ENCODE measurements at places on chromosomes 12 and 14. TPM values are rescaled to one million over a fixed set of nuclear protein-coding genes. Genes with fewer than 3 reads are reported as not detected.

PTCSC3 gene
- not detected for total RNA-seq

GPR84 gene
- total RNA-seq, result 2.3 TPM

FOXN4 gene
- not detected for total RNA-seq

EID3 gene
- 10.6 TPM for total RNA-seq

LRRIQ1 gene
- not detected for total RNA-seq

CISTR gene
- total RNA-seq, result not detected

SERPINA1 gene
- 0.12 TPM for total RNA-seq

NEUROD4 gene
- total RNA-seq, result 0.05 TPM

GRCh38 chr14:77498120-77498979, at the start of gene ISM2:
Gene ISM2, minus strand, starts transcription at chr14:77498816. Its CDS starts 23 bp downstream, at chr14:77498793.
- DNase-seq, result peak; percentile 40

DNA sequence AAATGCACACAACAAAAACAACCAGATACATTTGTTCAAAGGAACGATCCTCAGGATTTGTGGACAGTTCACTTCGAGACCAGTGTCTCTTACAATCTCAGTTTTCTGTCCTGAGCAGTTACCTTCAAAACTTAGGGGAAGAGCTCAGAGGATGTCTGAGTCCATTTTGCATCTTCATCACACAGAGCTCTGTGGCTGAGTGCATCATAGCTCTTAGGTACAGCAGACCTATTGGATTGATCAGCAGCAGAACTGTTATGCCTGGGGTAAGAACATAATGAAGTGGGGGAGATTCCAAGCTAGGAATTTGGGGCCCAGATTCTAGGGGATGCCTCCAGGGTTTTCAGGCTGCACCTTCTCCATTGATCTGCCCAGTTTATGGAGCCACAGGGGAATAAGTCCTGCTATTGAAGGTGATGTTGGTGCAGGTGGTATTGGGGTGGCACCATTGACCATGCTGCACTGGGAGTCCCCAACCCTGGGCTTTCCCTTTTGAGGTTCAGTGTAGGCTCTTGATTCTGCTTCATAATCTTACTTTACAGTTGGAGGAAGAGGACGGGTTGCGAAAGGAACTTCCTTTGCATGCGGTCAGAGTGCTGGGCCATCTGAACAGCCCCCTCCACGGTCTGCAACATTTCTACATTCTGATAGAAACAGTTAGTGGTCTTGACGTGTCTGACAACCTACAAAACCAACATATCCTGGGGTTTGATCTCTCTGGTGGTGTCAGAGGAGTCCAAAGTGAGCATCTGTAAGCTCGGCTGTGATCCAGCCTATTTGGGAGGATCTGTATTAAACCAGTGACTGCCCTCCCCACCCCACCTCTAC, 112.8 kb downstream of the CHST11 start:
- peak; percentile 58 for DNase-seq

DNA sequence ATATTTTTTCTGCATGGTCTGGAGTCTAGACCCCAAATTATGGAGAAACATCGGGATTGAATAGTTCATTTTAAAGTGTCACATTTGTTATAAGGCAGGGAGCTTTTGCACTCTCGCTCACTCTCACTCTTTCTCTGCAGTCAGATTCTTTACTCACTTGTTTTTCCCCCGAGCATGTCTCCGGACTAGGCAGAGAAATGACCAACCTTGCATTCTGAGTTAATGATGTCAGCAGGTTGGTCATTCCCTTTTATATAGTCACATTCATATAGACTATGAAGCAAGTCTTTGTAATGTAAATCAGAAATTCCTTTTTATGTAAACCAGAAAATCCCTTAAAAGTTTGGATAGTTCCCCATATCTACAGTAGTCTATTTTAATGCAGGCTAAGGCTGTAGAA, 4.1 kb downstream of the C12orf75 start:
- no peak for DNase-seq

DNA sequence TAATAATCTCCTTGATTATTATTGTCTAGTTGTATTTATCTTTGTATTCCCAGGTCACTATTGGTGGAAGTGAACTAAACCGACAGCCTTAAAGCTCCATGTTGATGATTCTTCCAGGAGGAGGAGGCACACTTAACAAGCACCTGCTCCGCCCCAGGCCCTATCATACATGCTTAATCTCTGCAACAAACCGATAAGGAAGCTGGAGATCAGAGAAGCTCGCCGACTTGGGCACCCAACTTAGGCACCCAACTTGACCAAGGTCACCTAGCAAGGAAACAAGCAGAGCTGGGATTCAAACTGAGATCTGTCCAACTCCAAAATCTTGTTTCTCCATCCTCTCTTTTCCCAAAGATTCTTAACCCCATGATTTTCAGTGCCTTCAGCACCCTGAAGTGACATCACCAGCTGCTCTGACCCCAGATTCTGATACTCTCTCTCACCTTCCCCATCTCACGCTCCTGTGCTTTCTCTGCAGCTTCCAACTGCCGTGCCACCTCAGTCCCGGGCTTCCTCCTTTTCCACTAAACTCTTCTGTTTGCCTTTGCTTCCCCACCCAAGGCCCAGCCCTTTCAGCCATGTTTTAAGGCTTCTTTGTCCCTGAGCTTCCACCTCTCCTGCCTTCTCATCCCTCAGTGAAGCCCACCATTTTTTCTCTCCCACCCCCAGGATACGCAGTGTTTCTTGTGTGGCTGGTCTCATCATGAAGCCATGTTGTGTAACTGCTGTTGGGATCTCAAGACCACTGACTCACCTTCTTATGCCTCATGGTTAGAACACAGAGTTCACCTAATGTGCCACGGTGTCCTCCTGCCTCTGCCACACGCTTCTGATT, 6.6 kb upstream of the KRT18 start:
- no peak for DNase-seq

GRCh38 chr12:38138225-38139221, 178.1 kb upstream of the ALG10B start:
- DNase-seq, result peak; percentile 30

DNA sequence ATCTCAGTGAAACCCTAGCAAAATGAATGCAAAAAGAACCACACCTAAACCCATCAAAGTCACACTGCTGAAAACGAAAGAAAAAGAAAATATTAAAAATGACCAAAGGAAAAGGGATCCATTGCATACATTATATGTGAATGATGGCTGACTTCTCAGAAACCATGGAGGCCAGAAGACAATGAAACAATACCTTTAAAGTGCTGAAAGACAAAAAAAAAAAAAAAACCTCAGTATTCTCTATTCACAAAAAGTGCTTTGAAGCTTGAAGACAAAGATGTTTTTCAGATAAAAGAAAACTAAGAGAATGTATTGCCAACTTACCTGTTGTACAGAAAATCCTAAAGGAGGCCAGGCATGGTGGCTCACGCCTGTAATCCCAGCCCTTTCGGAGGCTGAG, 4.5 kb upstream of the EVL start:
- no peak for DNase-seq

- no peak for DNase-seq
Observed at GRCh38 chr12:76144245-76144549, 59.7 kb upstream of the NAP1L1 start.

GRCh38 chr14:45198551-45198950, 54.5 kb downstream of the MIS18BP1 start:
- no peak for DNase-seq

DNA sequence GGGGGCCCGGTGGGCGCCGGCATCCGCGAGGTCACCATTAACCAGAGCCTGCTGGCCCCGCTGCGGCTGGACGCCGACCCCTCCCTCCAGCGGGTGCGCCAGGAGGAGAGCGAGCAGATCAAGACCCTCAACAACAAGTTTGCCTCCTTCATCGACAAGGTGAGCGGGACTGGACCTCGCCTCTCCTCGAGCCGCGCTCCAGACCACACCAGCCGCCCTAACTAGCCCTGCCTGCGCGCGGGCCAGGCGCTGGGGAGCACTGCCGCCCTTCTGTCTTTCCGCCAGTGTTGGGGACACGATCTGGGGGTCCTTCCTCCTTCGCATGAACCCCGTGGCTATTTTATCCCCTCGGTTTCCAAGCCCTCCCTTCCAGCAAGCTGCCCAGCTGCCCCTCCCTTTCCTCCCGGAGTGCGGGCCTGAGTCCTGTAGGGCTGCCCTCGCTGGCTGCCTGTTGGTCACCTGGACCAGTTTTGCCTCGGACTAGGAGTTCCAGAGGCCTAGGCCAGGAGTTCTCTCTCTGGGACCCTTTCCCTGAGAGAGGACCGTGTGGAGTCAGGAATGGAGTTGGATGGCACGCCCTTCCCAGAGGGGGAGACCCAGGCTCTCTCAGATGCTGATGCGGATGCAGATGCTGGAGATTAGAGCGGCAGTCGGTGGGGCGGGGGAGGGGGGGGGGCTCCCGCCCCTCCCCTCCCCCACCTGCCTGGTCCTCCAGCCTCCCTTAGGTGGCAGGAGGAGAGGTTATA, 592 bp downstream of the KRT7 start:
- DNase-seq, result no peak

- no peak for DNase-seq
Observed at GRCh38 chr12:4439736-4440135, 5.9 kb downstream of the FGF6 start.

- no peak for DNase-seq
Observed at GRCh38 chr12:76560086-76560491, 518 bp upstream of the OSBPL8 start.

GRCh38 chr12:65533177-65533883, 254.8 kb downstream of the MSRB3 start:
- DNase-seq, result no peak

DNA sequence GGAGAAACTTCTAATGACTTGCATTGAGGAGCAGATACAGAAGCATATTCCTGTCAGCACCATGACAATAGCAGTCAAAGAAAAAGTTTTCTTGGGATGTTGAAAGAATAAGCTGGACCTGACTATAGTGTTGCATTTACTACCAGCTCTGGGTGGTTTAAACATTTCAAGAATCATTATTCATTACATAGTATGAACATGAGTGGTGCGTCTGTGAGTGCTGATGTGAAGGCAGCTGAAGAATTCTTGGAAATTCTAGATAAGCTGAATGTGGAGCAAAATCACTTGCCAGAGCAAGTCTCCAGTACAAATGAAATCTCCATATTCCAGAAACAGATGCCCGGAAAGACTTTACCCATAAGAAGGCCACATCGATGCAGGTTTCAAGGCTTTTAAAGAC, 45.0 kb upstream of the STAB2 start:
- DNase-seq, result no peak

DNA sequence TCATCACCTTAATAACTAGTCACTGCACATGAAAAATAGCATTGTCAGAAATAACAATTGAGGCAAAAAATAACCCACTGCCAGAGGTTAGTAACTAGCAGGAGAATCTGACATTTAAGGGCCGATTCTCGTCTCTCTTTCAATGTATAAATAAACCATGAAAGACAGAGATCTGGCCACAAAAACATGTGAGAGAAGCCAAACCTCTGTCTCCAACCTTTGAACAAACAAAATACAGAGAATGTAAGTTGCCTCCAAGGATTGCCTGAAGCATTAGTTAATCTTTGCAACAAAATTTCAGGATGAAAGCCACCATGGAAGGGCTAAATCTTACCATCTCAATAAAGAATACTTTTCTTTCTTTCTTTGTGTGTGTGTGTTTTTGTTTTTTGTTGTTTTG, 257.4 kb upstream of the TMTC1 start:
- DNase-seq, result no peak

DNA sequence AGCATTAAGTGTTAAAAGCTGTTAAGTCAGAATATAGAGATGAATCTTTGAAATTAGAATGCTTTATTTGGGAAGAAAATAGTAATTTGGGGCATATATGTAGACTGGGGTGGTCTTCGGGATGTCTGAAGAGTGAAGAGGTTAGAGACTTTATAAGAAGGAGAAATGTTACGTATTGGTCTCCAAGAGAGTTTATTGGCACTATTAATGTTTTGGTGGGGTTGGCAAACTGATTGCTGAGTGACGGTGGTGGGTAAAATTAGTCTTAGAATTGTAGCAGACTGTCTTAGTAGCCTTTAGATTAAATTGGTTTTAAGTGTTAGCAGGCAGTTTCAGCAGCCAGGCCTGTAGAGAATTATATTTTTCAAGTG, 4.9 kb upstream of the ATP23 start:
- no peak for DNase-seq

DNA sequence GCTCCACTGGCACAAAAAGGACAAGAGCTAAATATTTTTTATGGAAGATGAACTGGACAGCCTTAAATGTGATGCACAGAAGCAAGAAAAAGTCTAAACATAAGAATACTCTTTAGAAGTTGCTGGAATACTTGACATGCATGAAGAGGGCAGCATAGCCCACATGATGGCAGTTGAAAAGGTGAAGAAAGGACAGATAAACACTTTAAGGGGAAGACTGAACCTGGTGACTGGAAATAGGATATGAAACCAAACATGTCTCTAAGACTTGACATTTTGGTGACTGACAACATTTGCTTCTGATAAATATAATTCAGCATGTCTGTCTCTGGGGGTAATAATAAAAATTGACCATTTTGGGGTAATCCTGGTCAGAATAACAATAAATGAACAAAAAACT, 273.1 kb downstream of the CCDC91 start:
- no peak for DNase-seq

DNA sequence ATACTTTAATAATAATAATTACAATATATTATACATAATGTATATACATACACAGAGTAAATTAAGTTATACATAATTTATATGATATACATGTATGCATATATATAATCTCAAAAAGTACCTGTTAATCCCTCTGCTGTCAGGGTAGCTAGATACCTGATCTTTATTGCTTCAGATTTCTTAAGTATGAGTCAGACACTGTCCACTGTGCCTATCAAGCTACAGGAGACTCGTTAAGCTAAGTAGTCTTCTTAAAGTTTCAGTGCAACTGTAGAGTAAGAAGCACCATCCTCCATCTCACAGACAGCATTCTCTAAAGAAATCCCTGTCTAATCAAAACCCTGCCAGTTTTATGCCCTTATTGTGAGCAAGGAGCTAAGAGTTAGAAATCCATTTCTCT, 428.7 kb downstream of the RERGL start:
- no peak for DNase-seq

DNA sequence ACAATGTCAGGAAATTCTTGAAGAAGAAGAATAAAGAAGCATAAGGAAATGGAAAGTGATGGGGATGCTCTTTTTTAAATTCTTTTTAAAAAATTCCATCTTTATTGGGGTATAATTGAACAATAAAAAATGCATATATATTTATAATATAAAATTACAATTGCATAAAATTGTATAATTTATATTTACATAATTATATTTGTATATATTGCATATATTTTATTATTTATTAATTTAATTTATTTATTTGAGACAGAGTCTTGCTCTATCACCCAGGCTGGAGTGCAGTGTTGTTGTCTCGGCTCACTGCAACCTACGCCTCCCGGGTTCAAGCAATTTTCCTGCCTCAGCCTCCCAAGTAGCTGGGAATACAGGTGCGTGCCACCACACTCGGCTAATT, 36.3 kb downstream of the PAH start:
- no peak for DNase-seq

GRCh38 chr12:44431647-44432343, 444.3 kb downstream of the NELL2 start:
- no peak for DNase-seq

- DNase-seq, result no peak
Observed at GRCh38 chr12:75893765-75894164, 137.8 kb downstream of the PHLDA1 start.

- DNase-seq, result no peak
Observed at GRCh38 chr12:27869567-27869966, 89.5 kb upstream of the MANSC4 start.
